ENCODE measurements at places on chromosomes 3 and 15.
A peak's percentile ranks its signal among the peaks of the same experiment; 100 is the strongest.

DNA sequence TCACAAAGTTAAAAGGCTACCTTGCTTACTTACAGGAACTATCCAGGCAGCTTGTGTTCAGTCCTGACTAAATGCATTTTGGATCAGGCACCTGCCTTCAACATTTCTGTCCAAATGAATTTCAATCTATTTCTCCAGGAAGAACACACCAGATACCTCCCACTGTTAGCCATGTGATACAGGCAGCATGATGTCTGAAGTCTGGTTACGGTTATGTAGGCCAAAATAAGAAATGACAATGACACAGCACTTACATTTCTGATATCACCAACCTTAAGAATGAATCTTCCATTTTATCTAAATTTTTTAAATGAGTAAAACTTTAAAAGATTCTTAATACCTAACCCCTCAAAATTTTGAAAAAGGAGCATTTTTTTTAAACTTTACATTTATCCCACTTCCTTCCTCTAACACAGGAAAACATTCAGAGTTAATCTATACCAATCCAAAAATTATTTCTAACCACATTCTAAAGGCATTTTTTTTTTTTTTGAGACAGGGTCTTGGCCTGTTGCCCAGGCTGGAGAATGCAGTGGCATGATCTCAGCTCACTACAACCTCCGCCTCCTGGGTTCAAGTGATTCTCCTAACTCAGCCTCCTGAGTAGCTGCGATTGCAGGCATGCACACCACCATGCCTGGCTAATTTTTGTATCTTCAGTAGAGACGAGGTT, at the start of gene MAP4:
Gene MAP4 (minus strand): TSS at position 116 of the 673 bp plus-strand sequence. CDS start 17,556 bp downstream, outside the sequence.
- DNase-seq = no peak

DNA sequence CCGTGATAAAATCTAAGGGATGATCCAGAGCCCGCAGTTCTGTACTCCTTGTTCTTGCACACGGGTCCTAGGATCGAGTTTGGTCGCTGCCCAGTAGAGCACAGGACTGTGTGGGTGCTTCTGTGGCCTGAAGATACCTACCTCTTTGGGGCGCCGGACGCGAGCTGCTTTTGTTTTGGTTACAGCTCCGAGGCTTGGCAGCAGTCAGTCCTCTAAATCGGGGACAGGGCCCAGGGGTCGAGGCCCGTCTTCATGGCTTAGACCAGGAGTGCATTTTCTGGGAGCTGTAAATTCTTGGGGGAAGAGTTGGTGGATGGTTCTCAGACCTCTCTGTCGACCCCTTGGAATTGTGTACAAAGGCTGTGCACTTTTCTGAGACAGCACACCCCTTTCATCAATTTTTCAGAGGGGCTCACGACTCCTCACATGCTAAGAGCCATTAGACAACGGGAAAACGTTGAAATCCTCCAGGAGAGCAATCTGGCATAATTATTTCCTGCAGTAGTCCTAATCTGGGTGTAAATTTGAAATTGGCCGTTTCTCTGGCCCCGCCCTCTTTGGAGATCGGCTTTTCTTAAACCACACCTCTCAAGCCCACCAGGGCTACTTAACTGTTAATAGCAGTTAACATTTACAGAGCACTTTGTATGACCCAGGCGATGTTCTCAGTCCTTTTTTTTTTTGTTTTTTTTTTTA, 928 bp downstream of the CEP97 start:
- no peak for DNase-seq

- no peak for DNase-seq
Measured at GRCh38 chr3:141384575-141384974, 16.3 kb downstream of the ZBTB38 start.

DNA sequence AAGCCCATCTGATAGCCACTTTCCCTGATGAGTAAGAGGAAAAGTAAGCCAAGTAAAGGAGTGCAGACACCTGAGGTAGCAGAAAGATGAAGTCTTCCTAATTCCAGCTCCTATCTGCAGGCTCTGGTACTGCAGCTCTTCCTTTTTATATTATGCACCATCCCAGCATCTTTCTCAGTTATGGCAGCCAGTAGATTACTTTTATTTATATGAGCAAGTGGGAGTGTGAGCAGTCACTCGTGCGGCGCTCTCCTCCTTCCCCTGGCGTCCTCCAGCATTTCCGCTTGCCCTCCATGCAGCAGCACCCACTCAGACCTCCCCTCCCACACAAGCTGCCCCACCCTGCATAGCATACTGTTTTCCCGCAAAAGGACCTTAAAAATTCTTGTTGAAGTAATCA, 465.9 kb upstream of the DPPA4 start:
- no peak for DNase-seq

GRCh38 chr3:51684971-51685751, 14.1 kb downstream of the TEX264 start:
- DNase-seq = no peak

DNA sequence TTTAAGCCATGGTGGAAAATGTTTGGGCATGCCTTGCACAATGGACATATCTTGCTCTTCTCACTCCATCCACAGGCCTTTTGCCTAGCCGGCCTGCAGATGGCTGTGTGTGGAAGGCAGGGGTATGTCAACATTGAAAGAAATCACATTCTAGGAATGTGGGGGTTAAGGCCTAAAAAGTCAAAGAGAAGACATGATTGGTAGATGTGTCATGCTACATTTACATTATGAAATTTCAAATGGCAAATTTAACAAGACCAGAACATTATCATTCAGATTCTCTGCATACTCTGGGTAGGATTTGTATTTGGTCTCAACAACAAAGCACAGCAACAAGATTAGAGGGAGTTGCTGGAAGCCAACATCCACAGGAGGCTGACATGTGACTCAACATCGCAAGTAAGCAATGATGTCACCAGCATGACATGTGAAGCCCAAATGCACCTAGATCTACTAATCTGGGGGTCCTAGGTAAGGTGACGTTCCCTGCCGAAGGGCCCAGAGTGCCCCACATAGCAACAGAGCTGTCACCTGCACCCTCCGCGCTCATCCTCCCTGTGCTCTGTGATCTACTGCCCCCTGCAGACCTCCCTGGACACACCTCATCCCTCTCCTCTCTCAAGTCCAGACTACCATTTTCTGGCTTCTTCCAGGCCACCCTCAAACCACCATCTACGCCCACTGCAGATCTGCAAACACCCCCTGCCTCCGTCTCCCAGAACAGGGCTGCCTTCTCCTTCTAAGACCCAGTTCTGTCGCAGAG, 39.4 kb downstream of the CLDN18 start:
- no peak for DNase-seq

GRCh38 chr3:101184111-101184510, 136.3 kb downstream of the IMPG2 start:
- peak; percentile 26 for DNase-seq

DNA sequence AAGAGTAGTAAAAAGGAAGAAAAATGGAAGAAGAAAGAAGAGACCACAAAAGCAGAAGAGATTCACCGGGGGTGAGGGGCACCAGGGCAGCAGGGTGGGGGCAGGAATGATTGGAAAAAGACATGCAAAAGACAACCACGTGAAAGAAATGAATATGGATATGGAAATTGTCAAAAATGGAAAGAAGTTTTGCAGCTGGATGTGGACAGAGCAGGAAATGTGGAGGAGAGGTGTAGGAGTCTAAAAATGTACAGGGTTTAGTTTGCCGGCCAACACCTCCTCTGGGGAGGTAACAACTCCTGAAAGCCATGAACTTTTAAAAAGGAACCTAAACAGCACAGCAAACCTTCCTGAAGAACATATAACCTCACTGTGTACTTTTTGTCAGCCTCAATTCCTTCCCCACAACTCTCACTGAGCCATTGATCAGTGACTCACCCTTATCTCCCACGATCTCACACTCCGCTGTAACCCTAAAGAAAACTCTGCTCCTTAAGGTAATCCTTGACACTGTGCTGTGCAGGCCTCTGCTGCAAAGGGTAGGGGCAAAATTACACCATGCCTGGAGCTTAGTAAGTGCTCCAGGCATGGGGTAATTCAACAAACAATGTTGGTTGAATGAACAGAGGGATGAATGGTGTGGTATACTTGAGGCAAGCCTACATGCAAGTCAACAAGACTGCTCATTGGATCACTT, 100.2 kb upstream of the BOC start:
- no peak for DNase-seq

DNA sequence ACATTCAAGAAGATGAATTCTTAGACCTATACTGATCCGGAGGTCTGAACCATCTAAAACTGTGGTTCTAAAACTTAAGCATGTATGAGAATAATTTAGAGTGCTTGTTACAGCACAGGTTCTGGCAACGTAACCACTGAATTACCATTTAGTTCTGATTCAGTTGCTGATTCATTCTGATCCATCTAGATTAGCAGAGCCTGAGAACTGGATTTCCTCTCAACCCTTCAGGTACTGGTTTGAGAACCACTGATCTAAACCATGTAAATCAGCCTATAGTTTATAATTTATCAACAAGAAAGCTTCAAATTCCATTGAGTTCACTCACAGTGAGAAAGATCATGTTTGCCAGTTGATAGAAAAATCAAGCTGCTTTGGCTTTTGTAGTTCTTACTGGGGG, 1001.1 kb upstream of the EPHA6 start:
- DNase-seq = peak; percentile 59

GRCh38 chr3:106711650-106712049, 665.6 kb upstream of the CCDC54 start:
- DNase-seq = no peak

- peak; percentile 19 for DNase-seq
Measured at GRCh38 chr3:194671511-194671899, 486 bp downstream of the LSG1 start.

DNA sequence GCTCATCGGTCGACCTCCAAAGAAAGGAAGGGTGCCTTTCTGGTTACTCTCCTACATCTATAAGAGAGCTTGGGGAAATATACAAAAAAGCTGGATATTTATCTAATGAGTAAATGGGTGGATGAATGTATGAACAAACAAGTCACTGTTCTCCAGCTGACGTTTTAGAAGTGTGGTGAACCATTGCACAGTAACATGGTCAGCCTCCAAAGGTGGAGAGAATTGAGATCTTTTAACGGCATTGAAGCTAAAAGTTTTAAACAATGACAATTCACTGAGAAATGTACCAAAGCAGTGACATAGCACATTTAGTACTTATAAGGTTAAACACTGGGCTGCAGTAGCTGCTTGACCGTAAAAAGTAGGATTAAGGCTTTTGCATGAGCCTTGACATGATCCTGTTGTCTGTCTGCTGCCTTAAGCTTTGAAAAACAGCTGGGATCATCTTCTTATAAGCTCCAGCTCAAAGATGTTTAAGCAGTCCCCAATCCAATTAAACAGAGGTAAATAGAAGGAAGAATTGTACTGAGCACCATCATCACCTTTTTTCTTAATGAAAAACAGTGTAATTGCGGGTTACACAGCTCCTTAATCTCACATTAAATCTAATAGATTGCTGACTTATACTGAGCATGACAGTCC, 222.9 kb downstream of the WDR72 start:
- no peak for DNase-seq

- no peak for DNase-seq
Measured at GRCh38 chr3:133956982-133957381, 61.3 kb upstream of the RAB6B start.

GRCh38 chr3:25412269-25412668, 15.8 kb upstream of the RARB start:
- no peak for DNase-seq

- no peak for DNase-seq
Measured at GRCh38 chr3:18279226-18279737, 145.9 kb downstream of the SATB1 start.

- no peak for DNase-seq
Measured at GRCh38 chr15:84805221-84805620, 11.9 kb upstream of the ALPK3 start.

GRCh38 chr3:157713101-157713500, 209.9 kb upstream of the VEPH1 start:
- no peak for DNase-seq

DNA sequence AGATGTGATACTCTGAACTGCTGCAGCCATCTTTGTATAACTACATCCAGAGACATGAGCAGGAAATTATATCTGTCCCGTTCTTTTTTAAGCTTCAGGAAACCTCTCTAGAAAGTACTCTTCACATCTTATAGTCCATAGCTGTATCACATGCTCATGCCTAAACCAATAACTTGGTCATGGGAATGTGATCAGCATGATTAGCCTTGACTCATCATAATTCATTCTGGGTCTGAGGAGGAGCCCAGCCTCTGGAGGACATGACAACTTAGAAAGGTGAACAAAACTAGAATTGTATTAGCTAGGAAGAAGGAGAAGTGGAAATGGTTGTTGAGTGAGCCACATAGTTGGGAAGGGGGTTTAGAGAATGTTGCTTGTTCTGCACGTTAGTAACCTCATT, 12.9 kb downstream of the PPM1L start:
- DNase-seq = no peak

DNA sequence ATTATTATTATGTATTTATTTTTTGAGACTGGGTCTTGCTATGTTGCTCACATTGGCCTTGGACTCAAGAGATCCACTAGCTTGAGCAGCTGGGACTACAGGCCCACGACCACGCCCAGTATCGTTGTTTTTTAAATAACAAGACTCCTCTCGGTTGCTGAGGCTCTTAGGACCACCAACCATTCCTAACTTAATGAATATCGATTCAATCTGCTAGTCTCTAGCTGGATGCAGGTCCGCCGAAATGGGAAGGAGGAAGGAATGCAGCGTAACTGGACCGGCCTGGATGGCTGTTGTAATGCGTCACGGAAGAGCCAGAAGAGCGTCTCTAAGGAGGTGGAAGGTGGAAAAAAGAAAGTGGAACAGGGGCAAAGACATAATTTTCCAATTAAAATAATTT, 1.7 kb downstream of the ANXA2 start:
- DNase-seq = no peak

DNA sequence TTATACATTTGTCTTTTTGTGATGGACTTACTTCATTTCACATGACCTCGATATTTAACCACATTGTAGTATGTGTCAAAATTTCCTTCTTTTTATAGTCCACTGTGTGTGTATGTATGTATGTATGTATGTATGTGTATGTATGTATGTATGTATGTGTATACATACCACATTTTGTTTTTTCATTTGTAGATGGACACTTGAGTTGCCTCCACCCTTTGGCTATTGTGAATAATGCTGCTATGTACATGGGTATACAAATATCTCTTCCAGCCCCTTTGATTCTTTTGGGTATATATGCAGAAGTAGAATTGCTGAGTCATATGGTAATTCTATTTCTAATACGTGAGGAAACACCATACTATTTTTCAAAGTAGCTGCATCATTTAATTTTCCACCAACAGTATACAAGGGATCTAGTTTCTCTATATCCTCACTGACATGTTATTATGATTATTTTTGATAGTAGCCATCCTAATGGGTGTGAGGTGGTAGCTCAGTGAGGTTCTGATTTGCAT, 228.2 kb downstream of the OPA1 start:
- no peak for DNase-seq

GRCh38 chr15:35850284-35850683, 304.3 kb upstream of the DPH6 start:
- DNase-seq = no peak

GRCh38 chr3:133620066-133620784, 41.5 kb downstream of the TOPBP1 start:
- DNase-seq = no peak

GRCh38 chr3:62318752-62319569, 54.4 kb downstream of the FEZF2 start:
- DNase-seq = peak; percentile 20

- no peak for DNase-seq
Measured at GRCh38 chr15:59543721-59544547, 67.6 kb upstream of the GCNT3 start.

GRCh38 chr3:27756877-27757276, 34.8 kb upstream of the EOMES start:
- DNase-seq = no peak

Measured in epithelial cell of proximal tubule (primary cell).